ENCODE measurements at places on chromosomes 7 and 10.

DNA sequence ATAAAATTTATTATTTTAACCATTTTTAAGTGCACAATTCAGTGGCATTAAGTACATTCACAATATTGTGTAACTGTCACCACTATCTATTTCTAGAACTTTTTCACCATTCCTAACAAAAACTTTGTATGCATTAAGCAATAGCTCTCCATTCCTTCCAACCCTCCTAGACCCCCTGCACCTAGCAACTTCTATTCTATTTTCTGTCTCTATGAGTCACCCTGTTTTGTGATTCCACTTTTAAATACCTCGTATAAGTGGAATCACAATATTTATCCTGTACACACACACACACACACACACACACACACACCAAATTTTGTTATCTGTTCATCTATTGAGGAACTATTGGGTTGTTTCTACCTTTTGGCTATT, 89.2 kb downstream of the ARID5B start:
- peak; percentile 58 for DNase-seq

GRCh38 chr10:77518241-77518909, 119.2 kb downstream of the KCNMA1 start:
- DNase-seq = no peak

GRCh38 chr7:92754919-92755581, 81.3 kb downstream of the CDK6 start:
- DNase-seq = peak; percentile 75

DNA sequence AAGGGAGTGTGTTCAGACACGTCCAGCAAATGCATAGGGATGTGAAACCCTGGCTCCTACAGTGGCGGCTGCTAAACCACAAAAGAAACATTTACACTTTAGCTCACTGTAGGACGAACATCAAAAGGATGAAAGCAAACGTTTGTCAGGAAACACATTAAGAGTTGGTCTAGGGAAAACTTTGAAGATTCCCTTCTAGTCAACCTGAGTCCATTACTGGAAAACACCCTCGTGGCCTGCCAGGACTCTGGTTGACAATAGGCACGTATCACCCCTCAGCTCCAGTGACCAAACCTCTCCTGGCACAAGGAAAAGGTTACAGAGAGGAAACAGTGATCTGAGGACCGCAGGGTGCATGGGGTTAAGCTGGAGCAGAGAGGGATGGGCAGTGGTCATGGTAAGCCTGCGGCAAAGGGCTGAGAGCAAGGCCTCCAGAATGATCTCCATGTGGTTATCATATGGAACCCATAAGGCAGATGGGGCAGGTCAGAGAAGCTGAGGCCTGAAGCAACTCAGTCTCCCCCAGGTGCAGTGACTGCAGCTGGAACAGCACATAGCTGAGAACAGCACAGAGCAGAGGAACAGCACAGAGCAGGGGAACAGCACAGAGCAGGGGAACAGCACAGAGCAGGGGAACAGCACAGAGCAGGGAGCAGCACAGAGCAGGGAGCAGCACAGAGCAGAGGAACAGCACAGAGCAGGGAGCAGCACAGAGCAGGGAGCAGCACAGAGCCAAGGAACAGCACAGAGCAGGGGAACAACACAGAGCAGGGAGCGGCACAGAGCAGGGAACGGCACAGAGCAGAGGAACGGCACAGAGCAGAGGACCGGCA, 49.9 kb downstream of the CHST15 start:
- no peak for DNase-seq

- DNase-seq = peak; percentile 48
Observed at GRCh38 chr7:147432079-147432478, 1158.5 kb upstream of the C7orf33 start.

- DNase-seq = no peak
Observed at GRCh38 chr10:14569274-14570060, 205.2 kb downstream of the FAM107B start.

DNA sequence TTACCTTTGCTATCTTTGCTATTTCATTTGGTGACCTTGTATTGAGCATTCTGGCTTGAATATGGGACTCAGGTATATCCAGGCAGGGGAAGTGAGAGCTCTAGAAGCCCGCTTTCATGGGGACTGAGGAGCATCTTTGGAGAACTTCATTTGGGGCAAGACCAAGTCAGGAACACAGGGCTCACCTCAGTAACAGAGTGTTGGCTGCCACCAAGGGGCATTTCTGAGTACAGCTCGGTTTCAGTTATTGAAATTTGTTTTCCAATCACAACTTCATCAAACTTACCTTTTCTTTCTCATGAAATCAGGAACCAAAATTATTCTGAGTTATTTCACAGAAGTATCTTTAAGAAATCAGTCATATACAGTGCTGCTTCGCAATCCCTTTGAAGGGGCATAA, 337.2 kb downstream of the C7orf25 start:
- DNase-seq = peak; percentile 13

DNA sequence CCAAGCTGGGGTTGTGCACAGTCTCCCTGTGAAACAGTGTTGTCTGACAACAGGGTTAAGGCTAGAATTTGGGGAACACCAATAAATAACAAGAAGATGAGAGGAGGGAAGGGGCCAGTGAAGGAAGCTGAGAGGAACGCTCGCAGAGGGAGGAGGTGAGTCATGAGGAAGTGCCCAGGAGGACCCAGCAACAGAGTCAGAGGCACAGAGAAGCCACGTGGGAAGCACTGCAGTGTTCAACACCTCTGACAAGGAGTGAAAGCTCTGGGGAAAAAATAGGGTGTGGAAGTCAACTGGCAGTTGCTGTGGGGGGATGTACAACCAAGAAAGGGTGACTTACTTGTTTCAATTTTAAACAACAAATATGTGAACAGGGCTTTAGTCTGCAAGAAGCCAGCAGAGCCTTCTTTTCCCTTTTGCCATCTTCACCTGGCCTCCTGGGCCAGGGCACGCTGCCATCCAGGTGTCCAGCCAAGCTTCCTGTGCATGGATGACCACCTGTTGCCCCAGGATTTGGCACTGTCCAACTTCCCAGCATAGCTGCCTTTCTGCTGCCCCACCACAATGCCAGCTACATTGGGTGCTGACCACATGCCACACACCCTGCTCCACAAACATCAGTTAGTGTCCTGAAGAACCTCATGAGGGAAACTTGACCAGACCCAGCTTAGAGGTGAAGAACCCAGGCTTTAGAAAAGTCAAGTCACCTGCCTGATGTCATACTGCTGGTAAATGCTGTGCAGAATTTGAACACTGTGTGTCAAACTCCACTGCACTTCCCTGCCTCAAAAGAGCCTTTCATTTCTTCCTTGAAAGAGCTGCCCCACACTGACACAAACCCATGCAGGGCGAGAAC, 69.6 kb downstream of the ATXN7L1 start:
- peak; percentile 52 for DNase-seq

GRCh38 chr7:87220026-87220733, 648 bp upstream of the TMEM243 start:
- DNase-seq = peak; percentile 72

GRCh38 chr7:87833130-87833529, 43.0 kb downstream of the SLC25A40 start:
- DNase-seq = no peak

GRCh38 chr7:11216276-11216675, 242.6 kb downstream of the PHF14 start:
- no peak for DNase-seq

DNA sequence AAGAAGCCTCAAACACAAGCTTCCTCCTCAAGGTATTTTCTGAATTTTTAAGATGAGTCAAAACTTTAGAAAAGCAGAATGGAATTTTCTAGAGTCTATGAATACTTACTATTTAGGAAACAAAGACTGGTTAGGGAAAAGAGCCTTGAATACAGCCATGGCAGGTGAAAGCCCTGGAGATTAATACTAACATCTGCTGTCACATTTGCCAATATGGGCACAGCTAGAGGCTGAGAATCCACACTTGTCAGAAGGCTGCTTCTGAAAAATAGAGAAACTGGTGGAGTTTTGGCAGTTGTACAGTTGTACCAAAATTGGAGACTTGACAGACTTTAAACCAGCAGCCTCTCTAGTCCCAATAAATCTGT, 24.3 kb upstream of the CNNM1 start:
- no peak for DNase-seq

- no peak for DNase-seq
Observed at GRCh38 chr7:7256731-7257274, 74.5 kb downstream of the C1GALT1 start.

Measured in AG10803 (cell line).